ENCODE measurements at places on chromosomes 12 and 14. TPM values are rescaled to one million over a fixed set of nuclear protein-coding genes. Genes with fewer than 3 reads are reported as not detected.

- H3K4me1 ChIP-seq = no peaks in the 10 kb centered on the region
- H3K4me3 ChIP-seq = no peak overlapping the region
- H3K27ac ChIP-seq = no peak overlapping the region
- no peak for DNase-seq
Observed at GRCh38 chr14:32366256-32366879, 37.3 kb downstream of the AKAP6 start.

The CCDC177 gene
- not detected for total RNA-seq

The PLCZ1 gene
- not detected for total RNA-seq

The ADCY6 gene
- total RNA-seq = 0.70 TPM

All from T-cell (primary cell).